Suppressor macrophage treated with lipopolysaccharide for 1 hour (primary cell): ENCODE measurements at places on chromosomes 6 and 20.

DNA sequence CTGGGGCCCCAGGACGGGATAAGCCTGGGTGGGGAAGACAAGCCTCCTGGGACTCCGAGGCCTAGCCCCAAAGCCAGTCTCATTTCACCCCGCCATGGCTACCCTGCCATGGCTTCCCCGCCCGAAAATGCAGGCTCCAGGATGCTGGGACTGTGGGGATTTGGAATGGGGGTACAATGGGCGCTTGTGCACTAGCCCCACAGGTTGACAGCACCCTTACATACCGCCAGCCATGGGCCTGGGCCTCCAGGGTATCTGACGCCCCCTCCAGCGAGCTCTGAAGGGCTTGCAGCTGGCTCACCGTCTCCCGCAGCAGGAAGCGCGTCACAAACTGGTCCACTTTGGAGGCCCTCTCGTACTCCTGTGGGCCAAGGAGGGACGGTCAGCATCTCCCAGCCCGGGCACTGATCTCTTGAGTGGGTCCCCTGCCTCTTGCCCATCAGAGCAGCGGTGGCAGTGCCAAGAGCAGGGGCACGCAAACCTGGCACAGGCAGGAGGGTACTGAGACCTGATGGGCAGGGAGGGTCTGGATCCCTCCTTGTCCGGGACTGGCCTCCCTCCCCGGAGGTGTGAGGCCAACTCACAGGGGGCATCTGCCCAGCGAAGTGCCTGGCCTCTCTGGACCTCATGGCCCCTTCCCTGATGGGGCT, 2.0 kb upstream of the C20orf144 start:
- DNase-seq = no peak

- peak; percentile 99 for DNase-seq
These were observed at the start of gene CSNK2B for GRCh38 chr6:31665501-31666336. Gene CSNK2B (plus strand): TSS chr6:31666080. CDS start chr6:31666832, 752 bp downstream.

- DNase-seq = peak; percentile 52
These were observed 20.0 kb upstream of the NFATC2 start for GRCh38 chr20:51562332-51563173.

GRCh38 chr6:15256538-15257271, 10.8 kb downstream of the JARID2 start:
- no peak for DNase-seq

DNA sequence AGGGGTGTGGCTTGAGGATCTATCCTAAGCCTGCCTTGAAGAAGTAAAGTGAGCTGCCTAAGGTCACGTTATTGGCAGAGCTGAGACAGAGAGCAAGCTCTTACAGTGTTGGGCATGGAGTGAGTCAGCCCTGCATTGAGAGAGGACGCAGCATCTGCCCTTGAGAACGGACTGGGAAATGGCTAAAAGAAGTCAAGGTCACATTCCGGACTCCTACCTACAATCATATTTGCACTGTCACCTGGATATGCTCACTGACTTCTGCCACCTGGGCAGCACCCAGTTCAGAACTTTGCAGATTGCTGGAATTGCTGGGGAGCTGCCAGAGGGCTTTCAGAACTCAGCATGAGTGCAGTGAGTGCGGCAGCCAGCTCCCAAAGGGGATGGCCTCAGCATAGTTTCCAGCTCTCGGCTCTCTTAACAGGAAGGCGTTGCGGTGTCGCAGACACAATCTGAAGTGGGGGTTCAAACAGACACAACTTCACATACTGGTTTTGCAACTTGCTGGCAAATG, 199.3 kb upstream of the SGK1 start:
- peak; percentile 56 for DNase-seq

- DNase-seq = peak; percentile 97
These were observed 53.8 kb downstream of the PCNA start for GRCh38 chr20:5065879-5066383.

GRCh38 chr6:153032255-153032882, 29.9 kb upstream of the MTRF1L start:
- DNase-seq = peak; percentile 76

DNA sequence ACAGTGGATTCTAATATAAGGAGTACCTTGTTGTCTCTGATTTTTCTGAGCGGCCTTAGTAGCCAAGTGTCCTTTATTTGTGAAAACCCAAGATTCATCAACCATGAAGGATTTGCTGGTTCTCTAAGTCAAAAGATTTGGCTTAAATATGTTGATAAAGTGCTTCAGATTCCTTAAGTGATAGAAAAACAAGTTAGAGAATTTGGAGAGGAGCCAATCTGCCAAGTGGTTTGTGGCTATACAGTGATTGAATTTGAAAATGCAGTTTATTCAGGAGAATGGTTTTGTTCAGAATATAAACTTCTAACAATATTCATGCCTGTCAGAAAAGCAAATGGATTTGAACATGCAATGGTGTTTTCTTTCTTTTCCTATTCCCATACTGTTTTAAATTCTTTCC, 54.8 kb downstream of the CAP2 start:
- no peak for DNase-seq

GRCh38 chr20:21712443-21713059, 7.1 kb downstream of the PAX1 start:
- no peak for DNase-seq

GRCh38 chr20:658202-658601, 5.2 kb upstream of the SRXN1 start:
- no peak for DNase-seq

- DNase-seq = no peak
These were observed 490.4 kb downstream of the FRK start for GRCh38 chr6:115570331-115570730.

- no peak for DNase-seq
These were observed 83.4 kb upstream of the RGS17 start for GRCh38 chr6:153214436-153214835.

- no peak for DNase-seq
These were observed 1.1 kb upstream of the SIM1 start for GRCh38 chr6:100465701-100466409.

- no peak for DNase-seq
These were observed 42.5 kb downstream of the DUSP22 start for GRCh38 chr6:334536-335510.

GRCh38 chr6:49541210-49541724, 9.2 kb upstream of the C6orf141 start:
- DNase-seq = no peak

DNA sequence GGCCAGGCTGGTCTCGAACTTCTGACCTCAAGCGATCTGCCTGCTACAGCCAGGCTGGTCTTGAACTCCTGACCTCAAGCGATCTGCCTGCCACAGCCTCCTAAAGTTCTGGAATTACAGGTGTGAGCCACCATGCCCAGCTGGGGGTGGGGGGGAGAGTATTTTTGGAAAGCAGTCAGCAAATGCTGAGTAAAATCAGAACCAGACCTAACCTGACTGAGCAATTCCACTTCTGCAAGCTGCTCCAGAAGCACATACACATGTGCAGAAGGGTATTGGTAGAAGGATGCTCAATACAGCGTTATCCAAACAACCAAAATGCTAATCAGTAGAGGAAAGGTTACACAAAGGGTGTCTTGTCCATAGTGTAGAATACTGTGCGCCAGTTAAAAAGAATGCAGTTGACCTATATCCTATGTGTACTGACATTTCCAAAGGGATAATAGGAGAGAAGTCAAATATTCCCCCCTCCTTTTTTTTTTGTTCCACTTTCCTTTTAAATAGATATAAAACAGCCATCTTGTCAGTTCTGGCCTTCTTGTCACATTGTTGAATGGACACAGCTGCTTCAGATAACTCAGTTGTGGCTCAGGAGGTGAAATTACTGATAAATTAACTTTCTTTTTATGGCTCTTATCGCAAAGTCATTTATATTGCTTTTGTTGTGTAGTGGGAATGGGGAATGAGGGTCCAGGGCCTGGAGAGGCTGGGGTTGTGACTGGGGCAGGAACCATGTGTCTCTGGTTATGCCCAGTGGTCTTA, 74.6 kb downstream of the DTD1 start:
- DNase-seq = no peak
